ENCODE measurements at places on chromosomes 2 and 18. TPM values are rescaled to one million over a fixed set of nuclear protein-coding genes. Genes with fewer than 3 reads are reported as not detected.

Gene CCDC74A
- 6.6 TPM for total RNA-seq

Gene EML6
- total RNA-seq: 4.1 TPM

Gene NFE2L2
- total RNA-seq: 46.1 TPM

Gene RAPGEF4
- total RNA-seq: under 0.01 TPM

Gene STEAP3
- total RNA-seq: 90.5 TPM

Gene MPP4
- total RNA-seq: 2.6 TPM

Gene ZNF514
- total RNA-seq: 16.0 TPM

Gene RNF125
- total RNA-seq: 2.3 TPM

Gene PIAS2
- 23.1 TPM for total RNA-seq

Gene RFTN2
- 4.4 TPM for total RNA-seq

Gene RGPD8
- total RNA-seq: 3.7 TPM

Gene TXNDC2
- under 0.01 TPM for total RNA-seq

Gene CCDC138
- total RNA-seq: 4.8 TPM

Gene RESP18
- not detected for total RNA-seq

Gene KCNJ13
- total RNA-seq: not detected

Gene PLEK
- total RNA-seq: not detected

Gene NAT8
- not detected for total RNA-seq

Gene MATN3
- total RNA-seq: 0.73 TPM

Gene GRB14
- 0.37 TPM for total RNA-seq

Gene B3GNT7
- not detected for total RNA-seq
